ENCODE measurements at places on chromosomes 2 and 18. TPM values are rescaled to one million over a fixed set of nuclear protein-coding genes. Genes with fewer than 3 reads are reported as not detected.

DNA sequence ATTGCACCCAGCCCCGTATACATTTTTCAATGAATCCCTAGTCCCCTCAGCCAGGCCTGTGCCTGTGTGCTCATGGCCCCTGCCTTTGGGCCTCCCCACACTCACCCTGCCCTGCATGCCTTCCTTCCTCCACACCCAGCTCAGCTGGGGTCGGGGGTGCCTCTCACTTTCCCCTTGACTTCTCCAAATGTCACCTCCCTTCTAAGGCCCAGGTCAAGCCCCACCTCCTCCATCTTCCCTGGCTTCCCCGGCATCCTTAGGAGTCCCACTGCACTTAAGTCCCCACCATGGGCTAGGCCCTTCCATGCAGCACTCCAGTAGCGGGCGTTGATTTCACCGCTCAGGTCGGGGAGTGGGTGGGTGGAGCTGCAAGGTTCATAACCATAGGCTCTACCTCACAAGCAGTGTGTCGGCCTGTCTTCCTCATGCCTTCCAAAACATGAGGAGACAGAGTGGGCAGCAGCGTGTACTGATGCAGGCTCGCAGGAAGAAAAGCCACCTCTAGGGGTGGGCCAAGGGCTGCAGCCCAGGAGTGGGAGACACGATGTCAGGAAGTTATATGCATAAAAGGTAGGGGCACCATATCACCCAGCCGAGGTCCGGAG is 47.7 kb downstream of the DNMT3A start:
- H3K4me3 ChIP-seq: no peak overlapping the region
- H3K4me1 ChIP-seq: no peaks in the 10 kb centered on the region
- H3K27ac ChIP-seq: no peak overlapping the region
- no peak for DNase-seq
- H3K36me3 ChIP-seq: no peaks in the 10 kb centered on the region

- no peaks in the 10 kb centered on the region for H3K36me3 ChIP-seq
- no peak overlapping the region for H3K4me3 ChIP-seq
- H3K4me1 ChIP-seq: no peaks in the 10 kb centered on the region
- no peak overlapping the region for H3K27ac ChIP-seq
- no peak for DNase-seq
Measured at GRCh38 chr2:224111576-224111975, 72.5 kb upstream of the SERPINE2 start.

DNA sequence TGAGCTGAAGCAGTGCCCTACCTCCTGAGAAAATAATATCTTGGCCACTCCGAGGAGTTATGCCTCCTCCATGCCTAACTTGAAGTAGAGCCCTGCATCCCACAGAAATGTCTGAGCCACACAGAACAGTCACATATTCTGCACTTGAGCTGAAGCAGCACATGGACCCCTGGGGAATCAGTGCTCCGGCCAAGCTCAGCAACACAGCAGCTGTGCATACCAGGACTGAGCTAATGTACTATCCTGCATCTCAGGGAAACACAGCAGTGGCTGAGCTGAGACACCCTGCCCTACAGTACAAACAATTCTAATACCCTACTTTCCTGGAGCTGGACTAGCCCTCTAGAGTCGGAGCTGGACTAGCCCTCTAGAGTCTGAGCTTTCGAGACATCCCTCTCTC is 166.9 kb downstream of the ZNF516 start:
- no peak overlapping the region for H3K27ac ChIP-seq
- no peak for DNase-seq
- H3K36me3 ChIP-seq: no peaks in the 10 kb centered on the region
- H3K4me3 ChIP-seq: no peak overlapping the region
- no peaks in the 10 kb centered on the region for H3K27me3 ChIP-seq

DNA sequence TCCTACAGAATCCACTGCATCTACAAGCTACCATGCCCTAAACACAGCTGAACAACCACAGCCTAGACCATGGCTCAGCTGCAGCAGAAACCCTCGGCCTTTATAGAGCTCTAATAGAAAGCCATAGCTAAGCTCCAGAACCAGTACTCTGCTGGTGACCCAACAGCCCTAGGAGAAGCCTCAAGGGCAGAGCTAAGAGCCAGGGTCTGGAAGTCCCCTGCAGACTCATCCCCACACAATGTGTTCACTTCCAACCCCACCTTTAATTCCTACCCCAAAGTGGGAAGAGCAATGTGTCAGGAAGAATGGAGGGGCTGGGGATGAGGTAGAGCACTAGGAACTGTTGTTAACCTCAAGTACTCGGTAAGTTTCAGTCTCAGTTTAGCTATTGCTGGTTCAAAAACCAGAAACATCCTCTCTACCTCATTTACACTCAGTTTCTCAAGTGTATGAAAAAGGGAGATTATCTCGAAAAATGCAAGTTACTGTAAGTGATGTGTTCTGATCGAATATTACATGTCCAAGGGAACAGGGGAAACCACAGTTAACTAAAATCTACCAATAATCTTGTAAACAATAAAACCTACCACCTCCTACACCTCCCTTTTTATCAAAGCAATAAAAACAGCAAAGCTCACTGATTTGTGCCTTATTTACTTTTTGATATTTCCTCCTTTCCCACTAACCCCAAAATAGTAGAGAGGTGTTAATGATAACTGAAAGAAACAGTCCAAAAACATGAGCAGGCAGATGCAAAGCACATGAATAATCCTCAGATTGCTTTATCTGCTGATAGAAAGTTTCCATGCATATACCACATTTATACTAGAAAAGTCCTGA is 36.2 kb downstream of the THADA start:
- H3K4me3 ChIP-seq: no peak overlapping the region
- no peak overlapping the region for H3K27ac ChIP-seq
- H3K4me1 ChIP-seq: no peaks in the 10 kb centered on the region
- H3K36me3 ChIP-seq: 0 out of 2 replicates have a peak, but pooled peaks cover 6% of the 10 kb centered on the region
- H3K27me3 ChIP-seq: no peaks in the 10 kb centered on the region

GRCh38 chr18:41265047-41265446 is 690.0 kb upstream of the PIK3C3 start:
- no peaks in the 10 kb centered on the region for H3K4me1 ChIP-seq
- no peak overlapping the region for H3K4me3 ChIP-seq
- H3K36me3 ChIP-seq: no peaks in the 10 kb centered on the region
- H3K27ac ChIP-seq: no peak overlapping the region
- no peaks in the 10 kb centered on the region for H3K27me3 ChIP-seq
- DNase-seq: no peak

DNA sequence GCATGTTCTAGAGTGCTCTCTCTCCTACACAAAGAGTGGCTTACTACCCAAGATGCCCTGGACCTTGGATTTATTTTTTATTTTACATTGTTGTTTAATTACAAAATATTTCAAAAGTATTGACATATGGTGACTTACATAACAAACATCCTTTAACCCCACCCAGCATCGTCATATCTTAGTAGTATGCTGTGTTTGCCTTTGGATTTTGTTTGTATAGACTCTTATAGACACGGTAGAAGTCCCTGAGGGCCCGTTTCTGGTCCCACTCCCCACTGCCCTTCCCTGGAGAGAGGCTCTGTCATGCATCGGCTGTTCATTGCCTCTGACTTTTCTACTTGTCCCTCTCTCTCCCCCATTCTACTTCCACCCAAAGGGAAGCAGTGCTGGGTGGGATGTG is 112.0 kb downstream of the ZBTB7C start:
- H3K4me3 ChIP-seq: no peak overlapping the region
- H3K27ac ChIP-seq: no peak overlapping the region
- peaks cover 7% of the 10 kb centered on the region for H3K4me1 ChIP-seq
- no peak for DNase-seq
- H3K27me3 ChIP-seq: no peaks in the 10 kb centered on the region

GRCh38 chr2:144274131-144274530 is 245.8 kb downstream of the ZEB2 start:
- H3K36me3 ChIP-seq: no peaks in the 10 kb centered on the region
- no peak overlapping the region for H3K27ac ChIP-seq
- no peak overlapping the region for H3K4me3 ChIP-seq
- H3K4me1 ChIP-seq: no peaks in the 10 kb centered on the region
- no peaks in the 10 kb centered on the region for H3K27me3 ChIP-seq
- no peak for DNase-seq

DNA sequence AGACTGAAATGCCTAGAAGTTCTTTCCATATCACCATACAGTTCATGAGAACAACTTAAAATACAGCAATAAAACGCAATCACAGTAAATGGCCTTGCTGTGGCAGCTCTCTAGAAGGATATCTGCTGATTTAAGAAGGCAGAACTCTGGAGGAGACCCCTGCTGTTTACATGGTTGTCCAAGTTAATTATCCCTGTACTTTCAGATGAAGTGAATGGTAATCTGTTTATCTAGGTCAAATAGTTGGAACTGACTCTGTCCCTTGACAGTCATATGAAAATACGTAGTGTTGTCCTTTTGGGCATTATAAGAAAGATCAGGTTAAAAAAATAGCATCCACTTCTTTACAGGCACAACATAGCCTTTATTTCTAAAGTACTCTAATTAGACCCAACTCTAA is 115.6 kb downstream of the COLEC12 start:
- H3K4me1 ChIP-seq: no peaks in the 10 kb centered on the region
- no peaks in the 10 kb centered on the region for H3K27me3 ChIP-seq
- no peak overlapping the region for H3K27ac ChIP-seq
- H3K36me3 ChIP-seq: no peaks in the 10 kb centered on the region

The ARHGAP25 gene
- 0.42 TPM for total RNA-seq

The RAB17 gene
- total RNA-seq: 83.8 TPM

The CAVIN2 gene
- total RNA-seq: not detected

The SP140 gene
- total RNA-seq: 1.7 TPM

The COL6A3 gene
- total RNA-seq: 3.4 TPM

The CARF gene
- 2.6 TPM for total RNA-seq

Measured in H1 (cell line).